Heart left ventricle (tissue), 16 donors: ENCODE measurements at places on chromosomes 13 and 19. TPM values are rescaled to one million over a fixed set of nuclear protein-coding genes. Genes with fewer than 3 reads are reported as not detected.

Gene IRF3
- polyA plus RNA-seq, result 35.1 TPM

DNA sequence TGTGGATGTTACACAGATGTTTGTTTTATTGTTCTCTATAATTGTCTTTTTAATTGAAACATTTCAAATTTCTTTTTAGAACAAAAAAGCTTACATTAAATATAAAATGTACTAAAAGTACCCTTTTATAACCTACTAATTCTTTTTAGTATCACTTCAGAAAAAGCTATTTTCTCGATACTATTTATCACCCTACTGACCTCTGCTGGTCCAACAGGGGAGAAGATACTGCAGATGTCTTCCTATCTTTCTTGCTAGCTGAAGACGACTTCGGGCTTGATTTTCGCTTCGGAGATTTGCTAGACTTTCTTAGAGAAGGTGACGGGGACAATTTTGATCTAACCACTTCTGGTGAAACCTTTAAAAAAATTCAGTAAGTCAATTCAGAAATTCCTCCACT lies 42.4 kb downstream of the ZC3H13 start:
- H3K4me1 ChIP-seq, result no peaks in the 10 kb centered on the region
- no peak for DNase-seq
- H3K27me3 ChIP-seq, result no peaks in the 10 kb centered on the region
- no peak overlapping the region for H3K4me3 ChIP-seq

- DNase-seq, result no peak
- no peak overlapping the region for H3K27ac ChIP-seq
- no peak overlapping the region for H3K4me3 ChIP-seq
- H3K36me3 ChIP-seq, result no peaks in the 10 kb centered on the region
- H3K27me3 ChIP-seq, result no peaks in the 10 kb centered on the region
Observed at GRCh38 chr13:54687173-54687572, 1658.6 kb downstream of the OLFM4 start.

DNA sequence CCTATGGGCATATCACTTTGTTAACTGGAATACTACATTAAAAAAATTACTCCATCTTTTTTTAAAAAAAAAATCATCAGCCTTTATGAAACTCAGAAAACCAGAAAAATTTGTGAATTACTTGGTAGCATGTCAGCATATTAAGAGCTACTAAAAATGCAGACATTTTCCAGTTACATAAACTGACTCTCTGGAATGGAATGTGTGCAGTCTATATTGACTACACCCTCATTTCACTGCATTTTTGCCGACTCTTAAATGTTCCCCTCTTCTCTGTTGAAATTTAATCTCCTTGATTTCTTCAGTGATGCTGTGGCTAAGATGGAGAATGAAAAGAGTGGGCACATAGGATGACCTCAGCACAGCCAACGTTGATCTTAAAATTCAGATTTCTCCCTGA lies 393.8 kb downstream of the ITGBL1 start:
- no peaks in the 10 kb centered on the region for H3K36me3 ChIP-seq
- H3K4me1 ChIP-seq, result no peaks in the 10 kb centered on the region
- no peak overlapping the region for H3K4me3 ChIP-seq
- DNase-seq, result no peak

DNA sequence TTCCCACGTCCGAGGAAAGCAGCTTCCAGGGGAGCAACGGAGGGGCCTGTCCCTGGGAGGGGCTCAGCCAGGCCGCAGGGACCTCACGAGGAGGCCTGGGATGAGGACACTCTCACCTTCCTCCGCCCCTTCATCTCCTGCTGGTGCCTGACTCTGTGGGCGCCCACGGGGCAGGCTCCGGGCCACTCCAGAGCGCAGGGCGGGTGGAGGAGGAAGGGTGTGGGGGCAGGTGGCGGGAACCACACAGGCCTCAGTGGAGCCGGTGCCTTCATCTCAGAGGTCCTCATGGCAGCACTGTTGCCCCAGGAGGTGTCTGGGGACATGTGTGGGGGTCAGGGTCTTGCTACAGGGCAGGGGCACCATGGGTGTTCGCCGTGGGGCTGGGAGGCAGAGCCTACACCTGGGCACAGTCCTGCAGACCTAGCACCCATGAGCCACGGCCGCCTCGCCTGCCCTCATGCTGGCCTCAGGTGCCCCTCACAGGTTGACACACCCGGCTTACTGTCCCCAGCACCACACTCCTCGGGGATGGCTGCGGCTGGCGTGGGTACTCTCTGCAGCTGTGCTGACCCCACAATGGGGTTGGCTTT lies 10.1 kb upstream of the TMEM255B start:
- DNase-seq, result no peak
- no peaks in the 10 kb centered on the region for H3K27me3 ChIP-seq
- H3K36me3 ChIP-seq, result no peaks in the 10 kb centered on the region
- no peak overlapping the region for H3K27ac ChIP-seq
- no peak overlapping the region for H3K4me3 ChIP-seq

Gene CYP2S1
- polyA plus RNA-seq, result 0.35 TPM

DNA sequence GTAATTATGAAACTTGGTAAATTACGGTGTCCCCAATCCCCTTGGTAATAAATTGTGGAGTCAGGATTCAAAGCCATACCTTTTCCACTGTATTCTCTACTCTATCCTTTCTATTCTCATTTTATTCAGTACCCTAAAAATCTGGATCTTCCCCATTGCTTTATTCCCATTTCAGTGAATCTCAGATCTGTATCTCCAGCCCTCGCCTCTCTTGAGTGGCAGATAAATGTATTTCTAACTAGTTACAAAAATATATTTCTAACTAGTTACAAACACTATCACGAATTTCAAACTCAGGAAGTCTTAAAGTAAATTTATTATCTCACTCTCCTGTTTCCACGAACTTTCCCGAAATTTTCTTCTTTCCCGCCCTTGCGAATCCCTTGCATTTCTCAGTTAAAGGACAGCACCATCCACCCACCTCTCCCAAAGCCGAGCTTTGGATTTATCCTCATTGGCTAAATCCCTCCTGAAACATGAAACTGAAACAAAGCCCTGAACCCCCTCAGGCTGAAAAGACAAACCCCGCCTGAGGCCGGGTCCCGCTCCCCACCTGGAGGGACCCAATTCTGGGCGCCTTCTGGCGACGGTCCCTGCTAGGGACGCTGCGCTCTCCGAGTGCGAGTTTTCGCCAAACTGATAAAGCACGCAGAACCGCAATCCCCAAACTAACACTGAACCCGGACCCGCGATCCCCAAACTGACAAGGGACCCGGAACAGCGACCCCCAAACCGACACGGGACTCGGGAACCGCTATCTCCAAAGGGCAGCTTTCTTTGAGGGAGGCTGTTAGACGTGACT lies 164.3 kb upstream of the PABPC3 start:
- no peaks in the 10 kb centered on the region for H3K4me1 ChIP-seq
- H3K4me3 ChIP-seq, result peak overlapping the region; percentile 24
- no peak for DNase-seq
- no peak overlapping the region for H3K27ac ChIP-seq
- no peaks in the 10 kb centered on the region for H3K36me3 ChIP-seq
- peaks cover 14% of the 10 kb centered on the region for H3K27me3 ChIP-seq

- H3K36me3 ChIP-seq, result peaks cover 27% of the 10 kb centered on the region
- no peak overlapping the region for H3K4me3 ChIP-seq
- H3K27ac ChIP-seq, result no peak overlapping the region
Observed at GRCh38 chr19:44812142-44812718, 3.3 kb downstream of the BCAM start.

- no peaks in the 10 kb centered on the region for H3K27me3 ChIP-seq
- no peaks in the 10 kb centered on the region for H3K36me3 ChIP-seq
- peak overlapping the region; percentile 74 for H3K27ac ChIP-seq
- H3K4me3 ChIP-seq, result no peak overlapping the region
Observed at GRCh38 chr13:80840316-80840976, 499.5 kb upstream of the SPRY2 start.

- H3K4me1 ChIP-seq, result no peaks in the 10 kb centered on the region
- DNase-seq, result peak; percentile 41
- H3K27me3 ChIP-seq, result peaks cover 25% of the 10 kb centered on the region
- H3K36me3 ChIP-seq, result no peaks in the 10 kb centered on the region
Observed at GRCh38 chr19:38434549-38435051, 1.1 kb downstream of the RYR1 start.

GRCh38 chr13:26486550-26486949 lies 70.9 kb upstream of the WASF3 start:
- H3K27ac ChIP-seq, result peak overlapping the region; percentile 48
- no peaks in the 10 kb centered on the region for H3K36me3 ChIP-seq
- no peaks in the 10 kb centered on the region for H3K27me3 ChIP-seq
- no peaks in the 10 kb centered on the region for H3K4me1 ChIP-seq
- peak; percentile 63 for DNase-seq

- peaks cover 13% of the 10 kb centered on the region for H3K36me3 ChIP-seq
- no peak for DNase-seq
Observed at GRCh38 chr19:8821748-8822241, 10.3 kb downstream of the ZNF558 start.

DNA sequence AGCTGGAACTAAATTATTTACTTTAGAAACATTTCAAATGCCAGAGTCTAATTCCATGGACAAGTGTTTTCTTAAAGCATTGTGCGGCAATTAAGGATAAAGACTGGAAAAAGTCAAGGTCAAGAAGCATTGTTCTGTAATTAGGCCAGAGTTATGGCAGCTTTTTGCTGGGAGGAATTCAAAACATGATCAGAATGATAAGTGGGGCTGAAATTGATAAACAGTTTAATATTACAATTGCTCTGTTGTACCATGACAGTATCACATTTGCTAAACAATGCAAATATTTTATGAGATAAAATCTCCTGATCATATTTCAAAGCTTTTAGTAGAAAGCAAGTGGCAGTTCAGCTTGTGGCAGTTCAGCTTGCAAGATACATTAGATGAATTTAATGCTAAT lies 513.7 kb downstream of the GPC6 start:
- no peak for DNase-seq
- H3K27me3 ChIP-seq, result no peaks in the 10 kb centered on the region
- no peak overlapping the region for H3K27ac ChIP-seq
- H3K4me3 ChIP-seq, result no peak overlapping the region

- no peaks in the 10 kb centered on the region for H3K4me1 ChIP-seq
- no peak overlapping the region for H3K4me3 ChIP-seq
- H3K27me3 ChIP-seq, result no peaks in the 10 kb centered on the region
- H3K27ac ChIP-seq, result no peak overlapping the region
- no peak for DNase-seq
Observed at GRCh38 chr13:102999499-102999898, 66.7 kb downstream of the SLC10A2 start.

GRCh38 chr19:18775586-18776287 lies 15.4 kb downstream of the COMP start:
- H3K36me3 ChIP-seq, result no peaks in the 10 kb centered on the region
- H3K27me3 ChIP-seq, result peaks cover 4% of the 10 kb centered on the region
- no peaks in the 10 kb centered on the region for H3K4me1 ChIP-seq

DNA sequence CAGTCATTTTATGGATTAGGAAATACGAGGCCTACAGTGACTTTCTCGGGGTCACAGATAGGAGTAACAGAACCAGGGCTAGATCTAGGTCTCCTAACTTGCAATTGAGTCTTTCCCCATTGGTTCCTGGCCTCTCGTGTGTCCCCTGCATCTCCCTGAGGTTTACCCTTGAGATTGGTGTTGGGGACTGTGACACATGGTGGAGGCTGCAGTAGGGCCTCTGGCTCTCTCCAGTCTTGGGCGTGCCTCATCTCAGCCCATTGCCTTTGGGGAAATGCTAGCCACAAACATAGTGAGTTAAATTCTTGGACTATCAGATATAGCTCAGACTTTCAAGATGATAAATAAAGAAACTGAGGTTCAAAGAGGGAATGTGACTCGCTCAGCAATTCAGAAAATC lies 212.1 kb downstream of the KCNRG start:
- no peaks in the 10 kb centered on the region for H3K36me3 ChIP-seq
- no peak for DNase-seq
- no peaks in the 10 kb centered on the region for H3K27me3 ChIP-seq
- H3K27ac ChIP-seq, result no peak overlapping the region
- no peak overlapping the region for H3K4me3 ChIP-seq

GRCh38 chr19:45492627-45493470 lies 4.0 kb downstream of the RTN2 start:
- peak overlapping the region; percentile 79 for H3K4me3 ChIP-seq
- H3K36me3 ChIP-seq, result no peaks in the 10 kb centered on the region
- peak; percentile 79 for DNase-seq
- peak overlapping the region; percentile 85 for H3K27ac ChIP-seq
- H3K4me1 ChIP-seq, result peaks cover 6% of the 10 kb centered on the region

Gene PSG2
- not detected for polyA plus RNA-seq

Gene CEACAM8
- polyA plus RNA-seq, result not detected

GRCh38 chr13:77563111-77563510 lies 27.6 kb downstream of the SCEL start:
- H3K27me3 ChIP-seq, result no peaks in the 10 kb centered on the region
- H3K27ac ChIP-seq, result no peak overlapping the region
- no peaks in the 10 kb centered on the region for H3K36me3 ChIP-seq

DNA sequence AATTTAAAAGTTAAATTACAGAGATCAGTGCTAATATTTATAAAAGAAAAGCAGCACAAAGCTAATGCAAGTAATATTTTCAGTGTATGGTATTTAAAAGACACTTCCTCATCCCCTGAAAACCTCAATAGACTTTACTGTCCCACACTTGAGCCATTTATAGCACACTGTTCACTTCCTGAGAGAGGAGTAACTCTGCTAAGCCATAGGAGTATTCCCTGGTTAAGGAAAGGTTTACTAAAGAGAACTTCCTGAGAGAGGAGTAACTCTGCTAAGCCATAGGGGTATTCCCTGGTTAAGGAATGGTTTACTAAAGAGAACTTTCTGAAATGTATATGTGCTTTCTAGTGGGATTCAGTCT lies 159.4 kb downstream of the NHLRC3 start:
- peak overlapping the region; percentile 40 for H3K27ac ChIP-seq
- H3K27me3 ChIP-seq, result no peaks in the 10 kb centered on the region
- no peaks in the 10 kb centered on the region for H3K36me3 ChIP-seq
- H3K4me3 ChIP-seq, result no peak overlapping the region

Gene CNN1
- polyA plus RNA-seq, result 426 TPM

DNA sequence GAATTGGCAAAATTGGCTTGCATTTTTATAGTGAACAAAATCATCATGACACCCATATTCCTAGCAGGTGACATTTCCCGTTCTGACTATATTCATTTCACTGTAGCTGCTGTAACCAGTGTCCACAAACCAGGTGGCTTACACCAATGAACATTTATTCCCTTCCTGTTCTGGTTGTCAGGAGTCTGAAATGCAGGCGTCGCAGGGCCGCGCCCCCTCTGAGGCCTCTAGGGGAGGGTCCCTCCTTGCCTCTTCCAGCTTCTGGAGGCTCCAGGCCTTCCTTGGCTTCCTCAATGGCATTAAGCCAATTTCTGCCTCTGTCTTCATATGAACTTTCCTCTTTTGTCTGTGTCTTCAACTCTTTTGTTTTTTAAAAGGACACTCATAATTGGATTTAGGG lies 6.5 kb upstream of the RLN3 start:
- no peaks in the 10 kb centered on the region for H3K27me3 ChIP-seq
- no peak overlapping the region for H3K4me3 ChIP-seq
- H3K27ac ChIP-seq, result no peak overlapping the region
- H3K4me1 ChIP-seq, result no peaks in the 10 kb centered on the region
- DNase-seq, result no peak

GRCh38 chr13:50448535-50448998 lies 394.9 kb downstream of the DLEU7 start:
- peaks cover 2% of the 10 kb centered on the region for H3K4me1 ChIP-seq
- H3K4me3 ChIP-seq, result no peak overlapping the region
- H3K36me3 ChIP-seq, result no peaks in the 10 kb centered on the region
- H3K27ac ChIP-seq, result peak overlapping the region; percentile 21
- no peaks in the 10 kb centered on the region for H3K27me3 ChIP-seq

Gene B3GNT8
- 5.0 TPM for polyA plus RNA-seq

Gene SEMA6B
- polyA plus RNA-seq, result 6.0 TPM

Gene PSG11
- not detected for polyA plus RNA-seq

Gene ABCA7
- 8.8 TPM for polyA plus RNA-seq
